ENCODE measurements at places on chromosomes 16 and 17. TPM values are rescaled to one million over a fixed set of nuclear protein-coding genes. Genes with fewer than 3 reads are reported as not detected.

DNA sequence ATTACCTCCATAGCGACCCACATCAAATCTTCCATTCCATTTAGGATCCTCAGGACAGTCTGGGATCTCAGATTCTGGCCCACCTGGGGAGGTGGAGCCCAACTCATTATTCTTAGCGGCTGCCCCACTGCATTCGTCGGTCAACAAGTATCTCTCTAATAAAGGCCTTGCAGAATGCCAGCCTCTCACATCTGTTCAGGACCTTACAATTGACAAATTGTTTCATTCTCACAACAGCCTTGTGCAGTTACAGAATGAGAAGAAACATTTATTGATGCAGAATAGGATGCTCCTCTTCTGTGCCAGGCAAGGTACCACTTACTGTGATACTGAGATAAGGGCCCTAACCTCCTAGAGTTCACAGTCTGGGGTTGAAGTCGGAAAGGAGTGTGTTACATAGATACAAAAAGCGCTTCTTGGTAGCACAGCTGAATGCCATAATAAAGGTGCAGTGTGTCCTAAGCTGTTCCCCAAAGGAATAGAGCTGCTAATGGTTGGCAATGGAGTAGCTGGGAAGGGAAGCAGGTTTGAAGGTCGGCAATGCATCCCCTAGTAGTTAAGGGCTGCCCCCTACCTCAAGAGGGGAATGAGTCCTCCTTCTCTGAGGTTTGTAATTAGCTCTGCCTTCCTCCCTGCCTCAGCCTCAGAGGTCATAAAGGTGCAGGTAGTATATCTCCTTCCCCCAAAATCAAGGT is 2.3 kb upstream of the MPP2 start:
- H3K27me3 ChIP-seq: peaks cover 38% of the 10 kb centered on the region
- no peaks in the 10 kb centered on the region for H3K36me3 ChIP-seq
- H3K4me3 ChIP-seq: no peak overlapping the region
- DNase-seq: no peak
- H3K4me1 ChIP-seq: peaks cover 3% of the 10 kb centered on the region

DNA sequence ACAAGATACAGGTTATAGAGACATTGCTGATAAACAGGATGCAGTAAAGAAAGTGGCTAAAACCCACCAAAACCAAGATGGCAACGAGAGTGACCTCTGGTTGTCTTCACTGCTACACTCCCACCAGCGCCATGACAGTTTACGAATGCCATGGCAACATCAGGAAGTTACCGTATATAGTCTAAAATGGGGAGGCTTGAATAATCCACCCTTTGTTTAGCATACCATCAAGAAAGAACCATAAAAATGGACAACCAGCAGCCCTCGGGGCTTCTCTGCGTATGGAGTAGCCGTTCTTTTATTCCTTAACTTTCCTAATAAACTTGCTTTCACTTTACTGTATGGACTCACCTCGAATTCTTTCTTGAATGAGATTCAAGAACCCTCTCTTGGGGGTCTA is 21.7 kb upstream of the CDH13 start:
- no peak for DNase-seq
- no peak overlapping the region for H3K27ac ChIP-seq
- no peaks in the 10 kb centered on the region for H3K4me1 ChIP-seq
- no peaks in the 10 kb centered on the region for H3K36me3 ChIP-seq
- H3K27me3 ChIP-seq: no peaks in the 10 kb centered on the region

DNA sequence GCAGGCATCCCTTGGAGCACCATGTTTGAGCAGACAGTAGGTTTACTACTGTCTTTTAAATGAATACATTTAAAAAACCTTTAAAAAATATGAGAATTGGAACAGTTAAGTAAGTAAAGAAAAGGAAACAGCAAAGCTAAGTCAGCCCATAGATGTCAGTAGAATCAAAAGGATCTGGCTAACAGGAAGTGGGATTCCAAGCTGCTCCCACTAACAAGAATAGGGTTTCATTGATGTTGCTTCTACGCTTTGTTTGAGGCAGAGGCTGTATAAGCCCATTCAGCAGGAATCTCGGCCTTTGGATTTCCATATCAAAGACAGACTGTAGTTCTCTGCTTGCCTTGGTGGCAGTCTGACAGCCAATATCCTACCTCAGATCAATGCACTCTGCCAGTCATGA is 122.9 kb upstream of the ELAC2 start:
- no peaks in the 10 kb centered on the region for H3K27me3 ChIP-seq
- DNase-seq: peak; percentile 35
- H3K36me3 ChIP-seq: no peaks in the 10 kb centered on the region
- H3K4me3 ChIP-seq: no peak overlapping the region

The CA7 gene
- total RNA-seq: 0.28 TPM

The CCDC40 gene
- 0.37 TPM for total RNA-seq

The LDHD gene
- 0.09 TPM for total RNA-seq
